HS-5 (cell line): ENCODE measurements at places on chromosomes 7 and 10.
A peak's percentile ranks its signal among the peaks of the same experiment; 100 is the strongest.

- DNase-seq = no peak
Measured at GRCh38 chr7:20932785-20933527, 146.3 kb upstream of the SP8 start.

GRCh38 chr7:120334475-120334874, 61.5 kb downstream of the KCND2 start:
- DNase-seq = no peak

- no peak for DNase-seq
Measured at GRCh38 chr7:32357535-32358277, 132.5 kb downstream of the LSM5 start.

- DNase-seq = no peak
Measured at GRCh38 chr10:43728425-43728824, 79.7 kb upstream of the ZNF32 start.

GRCh38 chr7:43647673-43648472, 65.0 kb downstream of the STK17A start:
- peak; percentile 100 for DNase-seq

GRCh38 chr7:29265208-29265923, 70.8 kb downstream of the CHN2 start:
- DNase-seq = peak; percentile 33

DNA sequence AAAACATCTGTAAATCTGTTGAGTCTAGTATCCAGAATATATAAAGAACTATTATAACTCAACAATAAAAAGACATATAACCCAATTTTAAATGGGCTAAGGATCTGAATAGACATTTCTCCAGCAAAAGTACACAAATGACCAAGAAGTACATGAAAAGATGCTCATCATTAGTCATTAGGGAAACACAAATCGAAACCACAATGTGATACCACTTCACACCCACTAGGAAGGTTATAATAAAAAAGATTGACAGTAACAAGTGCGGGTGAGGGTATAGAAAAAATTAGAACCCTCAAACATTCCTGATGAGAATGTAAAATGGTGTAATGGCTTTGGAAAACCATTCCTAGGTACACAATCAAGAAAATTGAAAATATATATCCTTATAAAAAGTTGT, 4.1 kb downstream of the XPNPEP1 start:
- no peak for DNase-seq

GRCh38 chr7:102390697-102391484, 5.3 kb upstream of the PRKRIP1 start:
- no peak for DNase-seq

- no peak for DNase-seq
Measured at GRCh38 chr10:45373576-45374349, at the start of gene ALOX5. TSS of gene ALOX5 (plus strand) at chr10:45374216. CDS start at chr10:45374280, 64 bp downstream.

- no peak for DNase-seq
Measured at GRCh38 chr10:73060738-73061635, 35.7 kb downstream of the P4HA1 start.

DNA sequence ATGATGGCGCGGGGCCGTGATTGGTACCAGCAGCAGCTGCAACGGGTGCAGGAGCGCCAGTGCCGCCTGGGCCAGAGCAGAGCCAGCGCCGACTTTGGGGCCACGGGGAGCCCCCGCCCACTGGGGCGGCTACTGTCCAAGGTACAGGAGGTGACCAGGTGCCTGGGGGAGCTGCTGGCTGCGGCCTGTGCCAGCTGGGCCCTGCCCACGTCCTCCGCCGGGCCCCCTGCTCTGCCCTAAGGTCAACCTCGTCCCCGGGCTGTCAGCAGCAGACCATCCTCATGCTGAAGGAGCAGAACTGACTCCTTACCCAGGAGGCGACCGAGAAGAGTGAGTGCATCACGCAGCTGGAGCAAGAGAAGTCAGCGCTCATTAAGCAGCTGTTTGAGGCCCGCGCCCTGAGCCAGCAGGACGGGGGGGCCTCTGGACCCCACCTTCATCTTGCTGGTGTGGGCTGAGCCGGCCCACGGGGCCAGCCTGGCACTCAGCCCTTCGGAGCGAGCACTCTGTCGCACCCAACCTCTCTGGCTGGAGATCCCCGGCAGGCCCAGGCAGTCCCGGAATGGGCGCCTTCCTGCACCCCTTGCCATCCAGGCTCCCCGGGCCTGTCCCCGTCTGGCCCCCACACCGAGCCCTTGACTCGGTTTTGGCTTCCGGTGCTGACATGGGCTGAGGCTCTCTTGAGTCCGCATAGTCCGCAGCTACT, 24.6 kb upstream of the ZNF716 start:
- no peak for DNase-seq

DNA sequence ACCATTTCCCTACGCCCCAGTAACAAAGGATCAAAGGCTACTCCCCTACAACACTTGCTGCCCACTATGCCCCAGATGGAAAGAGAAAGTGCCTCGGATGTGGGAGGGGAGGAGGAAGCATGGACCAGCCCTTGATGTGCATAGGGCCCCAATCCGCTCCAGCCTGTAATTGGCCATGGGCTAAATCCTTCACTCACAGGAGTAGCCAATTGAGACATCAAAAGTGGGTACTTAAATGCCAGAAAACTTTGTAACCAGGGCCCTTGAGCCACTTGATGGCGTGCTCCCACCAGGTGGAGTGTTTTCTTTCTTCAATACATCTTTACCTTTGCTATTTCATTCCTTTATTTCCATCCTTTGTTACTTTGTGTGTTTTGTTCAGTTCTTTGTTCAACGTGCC, 500.5 kb upstream of the LRRN3 start:
- DNase-seq = no peak

DNA sequence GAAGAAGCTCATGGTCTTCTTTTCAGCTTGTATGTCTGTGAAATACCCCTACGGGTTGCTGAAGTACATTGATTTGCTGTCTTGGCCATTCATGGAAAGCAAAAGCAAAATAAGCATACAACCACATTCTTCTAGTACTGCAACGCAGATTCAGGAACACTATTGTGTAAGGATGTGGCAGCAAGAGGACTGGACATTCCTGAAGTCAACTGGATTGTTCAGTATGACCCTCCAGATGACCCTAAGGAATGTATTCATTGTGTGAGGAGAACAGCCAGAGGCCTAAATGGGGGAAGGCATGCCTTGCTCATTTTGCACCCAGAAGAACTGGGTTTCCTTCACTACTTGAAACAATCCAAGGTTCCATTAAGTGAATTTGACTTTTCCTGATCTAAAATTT, 133.4 kb upstream of the ANKRD1 start:
- DNase-seq = no peak

DNA sequence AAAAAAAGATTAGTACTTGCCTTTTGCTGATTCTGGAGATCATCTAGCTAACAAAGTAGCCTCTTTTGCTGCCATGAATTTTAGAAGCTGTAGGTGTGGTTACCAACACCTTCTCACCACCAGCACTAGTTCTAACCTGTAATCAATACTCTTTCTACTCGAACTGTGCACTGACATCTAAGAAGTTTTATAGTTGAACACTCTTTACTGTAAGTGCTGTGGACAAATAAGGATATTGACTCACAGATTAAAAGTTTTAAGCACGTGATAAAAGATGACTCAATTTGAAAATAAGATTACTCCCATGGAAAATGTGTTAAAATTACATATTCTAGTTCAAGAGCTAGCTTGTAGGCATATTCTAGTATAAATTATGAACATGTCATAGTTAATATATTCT, 89.9 kb downstream of the REEP3 start:
- no peak for DNase-seq

DNA sequence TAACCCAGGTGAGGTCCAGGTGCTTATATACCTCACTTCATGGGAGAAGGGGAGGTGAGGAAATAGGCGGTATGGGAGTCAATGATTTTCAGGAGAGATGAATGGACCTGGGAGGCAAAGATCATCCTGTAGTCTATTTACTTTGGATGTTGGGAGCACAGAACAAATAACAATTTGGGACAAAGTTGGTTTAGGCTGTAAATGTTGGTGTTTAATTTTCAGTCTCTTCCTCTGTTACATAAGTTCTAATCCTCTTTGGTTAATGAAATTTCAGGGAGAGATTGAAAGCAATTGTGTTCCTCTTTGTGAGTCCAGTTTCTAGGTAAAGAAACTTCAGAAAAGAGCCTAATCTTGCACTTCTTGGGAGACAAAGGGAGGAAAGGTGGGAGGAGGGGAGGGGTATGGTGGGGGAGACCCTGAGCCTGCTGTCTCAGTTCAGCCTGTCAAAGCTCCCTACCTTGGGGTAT, 46.9 kb downstream of the AKR1C4 start:
- DNase-seq = no peak

GRCh38 chr7:1175967-1176851, 16.2 kb upstream of the ZFAND2A start:
- DNase-seq = no peak

GRCh38 chr7:154433632-154434598, 381.7 kb downstream of the DPP6 start:
- no peak for DNase-seq

- no peak for DNase-seq
Measured at GRCh38 chr7:104230606-104231005, 22.8 kb upstream of the ORC5 start.

DNA sequence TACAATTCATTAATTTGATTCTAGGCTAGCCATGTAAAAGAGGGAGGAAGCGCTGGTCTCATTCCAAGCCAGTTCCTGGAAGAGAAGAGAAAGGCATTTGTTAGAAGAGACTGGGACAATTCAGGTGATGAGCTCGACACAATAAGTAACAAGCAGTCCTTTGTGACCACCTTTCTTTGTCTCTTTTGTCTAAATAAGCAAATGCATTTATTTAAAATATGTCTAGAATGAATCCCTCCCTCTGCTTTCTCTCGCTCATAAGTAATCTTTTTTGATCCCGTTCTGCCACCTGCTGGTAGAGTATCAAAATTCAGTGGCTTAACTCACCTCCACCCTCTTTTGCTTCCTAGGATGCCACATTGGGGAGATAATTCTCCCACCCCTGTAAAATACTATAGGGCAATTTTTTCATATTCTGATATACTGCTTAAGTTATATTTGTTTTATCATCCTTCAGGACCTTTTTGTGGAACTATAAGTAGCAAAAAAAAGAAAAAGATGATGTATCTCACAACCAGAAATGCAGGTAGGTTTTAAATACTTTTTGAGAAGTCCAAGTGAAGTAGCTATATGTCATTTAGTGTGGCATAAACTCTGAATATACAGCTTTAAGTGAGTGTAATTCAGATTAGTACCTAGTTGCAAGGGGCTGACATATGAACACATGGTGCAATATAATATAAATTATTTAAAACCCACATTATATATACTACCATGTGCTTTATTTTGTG, 91.5 kb downstream of the GSDME start:
- DNase-seq = peak; percentile 35

GRCh38 chr10:88651101-88651551, 13.1 kb upstream of the LIPF start:
- DNase-seq = peak; percentile 91

GRCh38 chr7:46781901-46782439, 799.9 kb downstream of the TNS3 start:
- no peak for DNase-seq

GRCh38 chr7:4661871-4662270, 20.2 kb upstream of the FOXK1 start:
- DNase-seq = no peak
